Substantia nigra (tissue), 51 donors: ENCODE measurements at places on chromosomes 16 and 17.

- no peak for DNase-seq
Measured at GRCh38 chr17:13646969-13647542, 45.3 kb upstream of the HS3ST3A1 start.

DNA sequence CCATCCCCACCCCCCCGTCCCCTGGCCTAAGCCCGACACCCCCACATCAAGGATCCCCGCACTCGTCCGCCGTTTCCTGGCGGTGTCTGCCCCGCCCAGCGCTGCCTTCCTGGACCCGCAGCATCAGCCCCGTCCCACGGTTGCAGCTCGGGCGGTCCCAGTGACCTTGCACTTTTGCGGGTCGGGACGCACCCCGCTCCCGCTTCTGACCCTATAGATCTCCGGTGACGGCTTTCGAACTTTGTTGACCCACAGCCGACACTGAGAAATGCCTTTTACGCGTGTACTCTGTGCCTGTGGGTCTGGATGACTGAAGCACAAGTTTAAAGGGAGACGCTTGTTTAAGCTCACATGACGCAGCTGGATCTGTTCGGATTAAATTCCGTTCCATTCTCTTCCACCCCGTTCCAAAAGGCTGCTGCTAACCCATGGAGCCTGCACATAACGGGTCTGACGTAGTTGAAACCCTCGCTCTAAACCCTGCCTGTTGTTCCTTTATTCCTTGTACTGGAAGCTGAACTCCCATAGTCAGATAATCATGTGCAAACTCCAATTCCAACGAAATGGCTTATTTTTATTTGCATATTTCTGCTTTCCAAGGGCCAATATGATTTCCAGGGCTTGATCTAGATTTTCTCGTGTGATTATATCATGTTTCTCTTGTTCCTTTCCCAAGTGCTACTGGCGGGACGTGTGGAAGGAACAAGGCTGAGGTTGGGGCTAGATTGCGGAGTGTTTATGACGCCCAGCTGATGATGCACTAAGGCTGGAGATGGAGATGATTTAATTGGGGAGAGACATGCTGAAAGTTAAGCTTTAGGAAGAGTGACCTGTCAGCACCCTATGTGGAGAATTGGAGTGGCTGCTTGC, 834 bp downstream of the FLYWCH1 start:
- no peak for DNase-seq

DNA sequence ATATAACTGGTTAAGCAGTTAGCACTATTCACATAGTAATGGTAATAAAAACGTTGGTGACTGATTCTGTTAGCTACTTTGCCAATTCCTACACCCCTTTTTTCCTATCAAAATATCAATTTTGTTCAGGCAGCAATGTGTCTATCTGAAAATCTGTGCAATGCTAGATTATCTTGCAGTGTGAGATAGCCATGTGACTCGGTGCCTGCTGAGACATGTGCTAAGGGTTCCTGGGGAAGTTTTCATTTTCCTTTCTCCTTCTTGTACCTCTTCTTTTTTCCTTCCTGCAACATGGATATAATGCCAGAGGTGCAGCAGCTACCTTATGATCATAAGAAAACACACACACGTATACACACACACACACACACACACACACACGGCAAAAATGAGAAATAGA, 100.5 kb upstream of the SHISA6 start:
- DNase-seq, result no peak

DNA sequence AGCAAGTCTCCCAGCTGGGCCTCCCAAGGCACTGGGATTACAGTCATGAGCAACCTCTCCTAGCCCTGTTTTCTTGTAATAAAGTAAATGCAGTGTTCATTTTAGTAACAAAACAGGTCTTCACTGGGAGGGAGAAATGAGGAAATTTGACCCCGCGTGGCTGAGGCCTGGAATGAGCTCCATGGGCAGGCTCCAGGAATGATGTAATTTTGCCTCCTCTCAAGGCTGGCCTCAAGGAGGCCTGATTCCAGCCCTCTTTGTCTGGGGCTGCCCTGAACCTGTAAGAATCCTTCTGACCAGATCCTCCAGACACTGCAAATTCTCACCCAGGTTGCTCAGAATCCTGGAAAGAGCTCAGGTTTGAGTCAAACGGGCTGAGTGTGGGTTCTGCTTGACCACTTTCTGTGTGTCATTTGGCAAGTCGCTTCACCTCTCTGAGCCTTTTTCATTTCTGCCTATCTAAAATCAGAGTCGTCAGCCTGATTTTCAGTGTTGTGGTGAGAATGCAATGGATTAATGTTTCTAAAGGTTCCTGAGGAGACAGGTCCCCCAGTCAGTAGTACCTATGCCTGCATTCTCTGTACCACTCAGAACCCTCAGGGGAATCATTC, 57.1 kb downstream of the RAB11FIP4 start:
- no peak for DNase-seq

DNA sequence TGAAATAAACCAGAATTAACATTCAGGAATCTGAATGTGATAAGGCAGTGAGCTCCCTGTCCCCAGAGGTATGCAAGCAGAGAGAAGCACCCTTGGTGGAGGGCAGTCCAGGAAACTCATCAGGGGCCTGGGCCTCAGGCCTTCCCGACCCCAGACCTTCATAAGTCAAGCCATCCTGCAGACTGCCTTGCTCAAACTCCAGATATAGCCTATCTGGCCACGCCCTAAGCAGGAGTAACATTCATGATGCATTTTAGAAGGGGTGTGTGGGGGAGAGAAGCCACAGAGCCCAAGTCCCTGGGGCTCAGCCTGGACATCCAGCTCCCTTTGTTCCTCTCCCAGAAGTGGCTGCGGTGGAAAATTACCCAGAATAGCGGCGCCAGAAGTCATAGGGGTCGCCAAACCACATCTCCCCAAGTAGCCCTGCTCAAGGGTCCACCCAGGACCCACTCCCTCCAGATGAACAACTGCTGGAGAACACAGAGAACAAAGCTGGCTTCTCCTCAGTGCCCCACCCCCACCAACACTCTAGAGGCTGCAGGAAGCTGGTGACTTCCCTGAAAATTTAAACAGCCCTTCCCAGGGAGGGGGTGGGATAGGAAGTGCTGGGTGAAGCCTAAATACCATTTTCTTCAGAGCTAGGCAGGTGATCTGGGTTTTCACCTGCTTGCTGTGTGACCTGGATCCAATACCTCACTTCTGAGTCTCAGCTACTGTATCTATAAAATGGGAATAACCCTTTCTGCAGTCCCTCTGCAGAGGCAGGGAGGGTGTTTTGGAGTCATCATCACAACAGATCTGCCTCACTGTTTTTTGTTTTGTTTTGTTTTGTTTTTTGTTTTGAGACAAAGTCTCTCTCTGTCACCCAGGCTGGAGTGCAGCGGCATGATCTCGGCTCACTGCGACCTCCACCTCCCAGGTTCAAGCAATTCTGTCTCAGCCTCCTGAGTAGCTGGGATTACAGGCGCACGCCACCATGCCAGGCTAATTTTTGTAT, 1.5 kb upstream of the SREBF1 start:
- DNase-seq, result peak; percentile 67

- no peak for DNase-seq
Measured at GRCh38 chr17:65131946-65132345, 5.2 kb upstream of the RGS9 start.

DNA sequence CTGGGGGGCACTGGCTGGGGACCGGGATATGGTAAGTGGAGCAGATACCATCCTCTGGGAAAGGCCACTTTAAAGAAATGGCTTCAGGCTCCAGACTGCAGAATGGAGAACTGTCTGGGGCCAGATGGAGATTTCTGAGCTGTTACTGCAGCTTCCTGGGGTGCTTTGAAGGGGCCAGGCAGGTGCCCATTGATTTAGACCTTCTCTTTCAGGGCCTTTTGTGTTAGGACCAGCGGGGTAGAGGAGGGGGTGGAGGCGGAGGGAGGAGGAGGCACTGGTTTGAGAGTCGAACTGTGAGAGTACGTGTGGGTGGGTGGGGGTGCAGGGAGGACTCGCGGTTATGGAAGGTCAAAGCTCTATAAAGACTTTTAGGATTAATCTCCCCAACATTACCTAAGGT, 11.4 kb downstream of the NECAB2 start:
- DNase-seq, result no peak

DNA sequence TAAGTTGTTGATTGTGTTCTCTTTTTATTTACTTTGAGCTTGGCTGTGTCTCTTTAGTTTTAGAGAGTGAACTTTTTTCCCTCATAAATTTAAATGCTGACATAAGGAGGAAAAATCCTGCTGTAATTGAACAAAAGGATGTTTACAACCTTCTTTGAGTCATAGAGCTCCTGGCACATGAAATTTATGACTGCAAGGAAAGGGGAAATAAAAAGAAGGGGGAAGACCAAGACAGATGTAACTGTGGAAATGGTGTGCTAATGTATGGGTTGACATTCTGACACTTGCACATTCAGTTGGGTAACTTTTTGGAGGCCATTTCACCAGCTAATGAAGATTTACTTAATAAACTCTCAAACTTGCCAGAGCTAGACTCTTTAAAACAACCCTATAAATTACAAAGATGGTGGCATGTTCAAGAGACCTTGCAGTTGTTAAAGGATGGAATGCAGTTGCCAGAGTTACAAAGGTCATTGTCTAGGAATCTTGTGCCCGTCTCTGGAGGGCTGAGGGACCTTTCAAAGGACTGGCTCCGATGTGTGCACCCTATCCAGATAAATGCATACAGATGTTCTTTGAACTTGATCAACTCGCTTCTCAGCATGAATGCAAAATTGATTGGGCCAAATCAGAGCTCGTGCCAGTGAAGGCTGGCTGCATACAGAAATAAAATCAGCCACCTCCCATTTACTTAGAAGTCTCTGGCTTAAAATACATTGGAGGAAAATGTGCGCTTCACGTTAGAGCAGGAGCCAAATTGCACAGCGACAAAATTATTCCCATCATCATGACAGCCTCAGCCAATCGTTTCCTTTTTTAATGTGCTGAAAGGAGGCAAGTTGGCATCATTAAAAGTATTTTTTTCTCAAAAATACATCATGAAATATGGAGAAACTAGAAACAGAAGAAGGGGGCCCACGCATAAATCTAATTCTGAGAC, 289.0 kb upstream of the XYLT1 start:
- DNase-seq, result no peak

DNA sequence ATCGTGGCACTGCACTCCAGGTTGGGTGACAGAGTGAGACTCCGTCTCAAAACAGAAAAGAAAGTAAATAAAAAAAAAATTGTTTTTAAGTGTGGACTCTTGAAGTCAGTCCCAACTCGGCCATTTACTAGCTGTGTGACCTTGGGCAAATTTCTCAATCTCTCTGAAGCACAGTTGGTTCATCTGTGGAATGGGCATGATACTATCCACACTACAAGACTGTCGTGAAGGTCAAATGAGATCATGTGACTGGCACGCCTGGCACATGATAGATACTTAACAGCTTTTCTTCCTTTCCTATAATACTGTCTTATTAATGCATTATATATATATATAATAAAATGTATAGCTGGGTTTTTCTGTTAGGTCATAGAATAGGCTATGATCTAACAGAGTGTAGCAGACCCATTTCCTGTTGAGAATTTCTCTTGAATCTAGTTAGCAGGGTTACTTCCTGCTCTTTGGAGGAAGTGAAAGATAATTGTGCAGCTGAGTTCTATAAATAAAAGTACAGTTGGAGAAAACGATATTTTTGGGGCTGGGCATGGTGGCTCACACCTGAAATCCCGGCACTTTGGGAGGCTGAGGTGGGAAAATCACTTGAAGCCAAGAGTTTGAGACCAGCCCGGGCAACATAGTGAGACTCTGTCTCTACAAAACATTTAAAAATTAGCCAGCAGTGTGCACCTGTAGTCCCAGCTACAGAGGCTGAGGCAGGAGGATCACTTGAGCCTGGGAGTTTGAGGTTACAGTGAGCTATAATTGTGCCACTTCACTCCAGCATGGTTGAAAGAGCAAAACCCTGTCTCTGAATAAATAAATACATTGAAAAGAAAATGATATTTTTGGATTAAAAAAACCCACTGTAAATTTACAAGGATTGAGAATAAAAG, 7.3 kb downstream of the MILR1 start:
- no peak for DNase-seq

- DNase-seq, result no peak
Measured at GRCh38 chr17:81915331-81915730, 2.6 kb downstream of the SIRT7 start.

DNA sequence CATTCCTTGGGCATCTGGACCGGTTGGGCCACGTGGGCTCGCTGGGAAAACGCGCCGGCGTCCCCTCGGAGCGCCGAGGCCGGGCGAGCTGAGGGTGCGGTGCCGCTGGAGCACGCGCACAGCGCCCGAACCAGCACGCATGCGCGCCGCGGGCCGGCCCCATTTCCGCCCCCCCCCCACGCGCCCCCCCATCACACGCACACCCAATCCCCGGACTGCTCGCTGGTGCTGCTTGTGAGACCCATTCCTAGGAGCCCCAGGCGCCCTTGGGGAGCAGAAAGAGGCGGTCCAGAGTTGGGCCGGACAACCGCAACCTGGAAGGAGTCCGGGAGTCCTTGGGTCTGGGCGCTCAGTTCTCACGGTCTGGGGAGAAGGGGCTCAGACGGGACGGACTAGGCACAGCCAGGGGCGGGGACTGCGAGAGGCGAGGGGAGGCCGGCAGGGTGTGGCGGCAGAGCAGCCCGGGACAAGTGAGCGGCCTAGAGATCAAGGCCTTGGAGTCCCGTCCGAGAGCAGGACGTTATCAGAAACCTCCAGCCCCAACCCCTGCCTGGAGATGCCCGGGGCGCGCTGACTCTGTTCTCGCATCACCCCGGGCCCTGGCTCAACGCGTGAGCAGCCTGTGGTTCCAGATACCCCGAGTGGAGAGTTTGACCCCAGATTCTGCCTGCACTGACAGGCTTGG, 6.0 kb upstream of the CBX8 start:
- no peak for DNase-seq

DNA sequence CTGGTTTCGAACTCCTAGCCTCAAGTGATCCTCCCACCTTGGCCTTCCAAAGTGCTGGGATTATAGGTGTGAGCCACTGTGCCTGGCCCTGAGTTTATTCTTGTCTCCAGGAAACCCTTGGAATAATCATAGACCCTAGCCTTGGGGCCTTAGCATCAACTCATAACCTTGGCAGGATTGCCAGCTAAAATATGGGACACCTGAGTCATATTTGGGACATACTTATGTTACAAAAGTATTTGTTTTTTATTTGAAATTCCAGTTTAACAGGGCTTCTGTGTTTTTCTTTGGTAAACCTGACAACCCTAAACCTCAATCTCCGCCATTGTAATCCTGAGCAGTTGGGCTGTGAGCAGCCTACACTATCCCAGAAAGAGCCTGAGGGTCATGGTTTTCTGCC, 28.6 kb upstream of the TNS4 start:
- DNase-seq, result no peak

GRCh38 chr17:36939052-36939801, 2.0 kb downstream of the LHX1 start:
- DNase-seq, result no peak

DNA sequence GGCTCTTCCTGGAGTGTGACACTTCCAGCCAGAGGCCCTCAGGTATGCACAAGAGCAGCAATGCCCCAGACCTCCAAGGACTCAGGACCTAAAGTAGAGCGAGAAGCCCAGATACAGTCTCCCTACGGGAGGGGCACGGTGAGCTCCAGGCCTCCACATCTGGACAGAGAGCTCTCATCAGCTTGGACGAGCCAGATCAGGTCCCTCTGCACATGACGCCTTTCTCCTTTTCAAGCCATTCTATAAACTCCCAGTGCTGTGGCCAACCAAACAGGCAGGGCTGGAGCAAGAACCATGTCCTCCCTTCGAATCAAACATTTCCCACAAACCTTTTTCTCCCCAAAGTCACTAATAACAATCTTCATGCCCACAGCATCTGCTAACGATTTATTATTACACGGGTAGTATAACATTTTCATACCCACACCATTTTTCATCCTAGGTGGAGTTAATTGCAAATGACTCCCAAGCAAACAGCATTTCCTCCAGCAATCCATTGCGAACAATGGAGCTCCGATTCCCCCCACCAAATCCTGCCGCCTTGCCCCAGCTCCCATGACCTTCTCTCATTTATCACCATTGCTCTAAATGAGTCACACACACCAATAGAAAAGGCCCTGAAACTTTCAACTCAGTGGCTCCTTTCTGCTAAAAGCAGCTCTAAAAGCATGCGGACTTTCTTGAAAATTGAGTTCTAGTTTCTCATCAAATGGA, 24.2 kb upstream of the NLRP1 start:
- DNase-seq, result no peak
